ENCODE measurements at places on chromosomes 16 and 17.

DNA sequence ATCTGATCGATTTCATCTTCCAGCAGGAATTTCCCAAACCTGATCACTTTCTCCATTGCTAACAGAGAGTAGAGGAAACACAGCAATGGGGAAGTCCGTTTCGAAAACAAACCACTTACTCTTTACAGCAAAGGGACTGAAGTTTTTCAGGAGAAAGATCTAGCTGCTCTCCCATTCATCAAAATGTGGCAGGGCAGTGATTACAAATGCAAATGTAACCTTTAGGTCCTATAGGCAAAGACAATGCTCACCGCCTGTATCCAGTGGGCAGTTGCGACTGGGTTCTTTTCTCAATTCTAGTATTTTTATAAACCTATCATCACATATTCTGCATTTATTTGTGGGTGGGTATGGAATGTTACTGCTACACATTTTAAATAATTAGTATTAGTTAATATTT is 218.0 kb upstream of the ZFHX3 start:
- no peak for DNase-seq

DNA sequence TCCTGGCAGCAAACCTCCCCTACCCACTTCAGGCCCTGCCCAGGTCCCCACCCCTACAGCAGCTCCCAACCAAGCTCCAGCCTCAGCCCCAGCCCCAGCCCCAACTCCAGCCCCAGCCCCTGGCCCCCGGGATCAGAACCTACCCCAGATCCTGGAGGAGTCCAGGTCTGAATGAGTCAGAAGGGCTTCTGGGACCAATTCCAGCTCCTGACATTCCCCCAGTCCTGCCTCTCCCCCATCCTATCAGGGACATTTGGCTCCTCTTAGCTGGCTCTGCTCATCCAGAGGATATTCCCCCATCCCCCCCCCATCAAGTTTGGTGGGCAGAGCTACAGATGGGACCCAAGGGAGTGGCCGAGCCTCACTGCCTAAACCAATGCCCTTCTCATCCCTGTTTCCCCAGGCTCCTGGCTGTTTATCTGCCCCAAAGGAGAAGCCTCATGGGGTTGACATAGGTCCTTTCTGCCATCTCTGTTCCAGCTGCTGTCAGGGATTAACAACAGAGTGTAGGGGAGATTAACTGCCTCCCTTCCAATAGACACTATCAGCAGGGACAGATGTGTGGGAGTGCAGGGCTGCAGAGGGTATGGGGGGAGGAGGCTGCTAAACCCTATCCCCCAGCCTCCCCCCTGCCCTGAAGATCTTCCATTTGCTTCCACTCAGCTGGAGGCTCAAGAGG is 16.5 kb downstream of the CNTNAP1 start:
- DNase-seq = no peak

- no peak for DNase-seq
Measured at GRCh38 chr17:75010683-75011400, 1.6 kb upstream of the MRPL58 start.

DNA sequence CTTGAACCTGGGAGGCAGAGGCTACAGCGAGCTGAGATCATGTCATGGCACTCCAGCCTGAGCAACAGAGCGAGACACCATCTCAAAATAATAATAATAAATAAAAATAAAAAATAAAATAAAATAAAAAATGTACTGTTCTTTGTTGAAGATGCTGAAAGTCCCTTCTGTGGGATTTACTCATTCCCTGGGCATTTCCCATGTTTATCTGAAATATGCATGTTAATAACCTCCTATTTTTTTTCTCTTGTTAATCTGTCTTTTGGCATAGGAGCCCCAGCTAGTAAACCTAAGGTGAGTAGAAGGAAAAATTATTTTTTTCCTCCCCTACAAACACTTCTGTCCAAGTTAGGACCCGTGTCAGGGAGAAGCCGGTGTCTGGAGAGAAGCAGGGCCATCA is 34.4 kb downstream of the TMEM92 start:
- DNase-seq = no peak

- DNase-seq = peak; percentile 56
Measured at GRCh38 chr16:56423584-56424403, 1.6 kb downstream of the AMFR start.

DNA sequence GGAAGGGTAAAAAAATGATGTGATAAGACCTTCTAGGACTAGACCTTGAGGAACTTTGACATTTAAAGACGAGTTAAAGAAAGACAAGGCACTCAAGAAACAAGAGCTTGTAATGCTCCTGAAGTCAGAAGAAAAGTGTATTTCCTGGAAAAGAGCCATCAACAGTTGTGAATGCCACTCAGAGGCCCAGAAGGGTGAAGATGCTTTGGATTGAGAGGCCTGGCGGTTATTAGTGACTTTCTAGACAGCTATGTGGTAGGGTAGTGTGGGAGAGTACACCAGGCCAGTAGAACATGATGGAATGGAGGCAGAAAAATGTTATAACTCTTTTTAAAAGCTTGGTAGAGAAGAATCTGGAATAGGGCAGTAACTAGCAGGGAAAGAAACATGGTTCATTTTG is 34.1 kb upstream of the ANKFN1 start:
- no peak for DNase-seq

GRCh38 chr17:75983501-75984181 is 4.6 kb downstream of the TEN1 start:
- no peak for DNase-seq

GRCh38 chr16:75065521-75066149 is 50.9 kb downstream of the LDHD start:
- no peak for DNase-seq

DNA sequence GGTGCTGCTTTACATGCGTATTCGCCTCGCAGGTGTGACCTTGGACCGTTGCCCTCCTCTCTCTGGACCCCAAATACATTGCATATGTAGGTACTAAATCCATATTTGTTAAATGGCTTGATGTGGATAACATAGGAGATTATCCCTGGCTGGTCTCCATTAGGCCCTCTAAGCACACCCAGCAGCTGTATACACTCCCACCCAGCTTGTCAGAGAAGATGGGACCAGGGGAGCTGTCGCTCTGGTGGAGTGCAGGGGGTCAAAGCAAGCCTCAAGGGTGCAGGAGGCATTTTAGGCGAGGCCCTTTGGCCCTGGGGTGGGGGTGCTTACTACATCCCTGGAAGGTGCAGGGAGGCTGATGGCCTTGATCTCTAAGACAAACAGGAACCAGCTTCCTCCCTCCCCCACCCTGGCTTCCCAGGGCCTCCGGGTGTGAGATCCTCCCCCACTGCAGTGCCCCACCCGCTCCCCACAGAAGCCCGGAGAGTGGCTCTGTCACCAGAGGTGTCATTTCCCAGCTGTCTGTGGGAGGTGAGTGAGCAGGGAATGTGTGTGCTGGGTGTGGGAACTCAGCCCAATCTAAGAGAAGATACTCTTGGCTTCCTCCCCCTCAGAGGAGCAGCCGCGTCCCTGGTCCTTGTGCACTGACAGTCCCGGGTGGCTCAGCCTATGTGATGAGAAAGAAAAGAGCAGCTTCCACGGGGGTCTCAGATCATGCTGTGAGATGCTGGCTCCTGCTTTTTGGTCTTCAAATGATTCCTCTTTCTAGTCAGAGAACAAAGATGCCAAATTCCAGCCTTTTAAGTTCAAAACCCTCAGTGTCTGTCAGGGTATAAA is 1.4 kb upstream of the VAMP2 start:
- DNase-seq = peak; percentile 37

DNA sequence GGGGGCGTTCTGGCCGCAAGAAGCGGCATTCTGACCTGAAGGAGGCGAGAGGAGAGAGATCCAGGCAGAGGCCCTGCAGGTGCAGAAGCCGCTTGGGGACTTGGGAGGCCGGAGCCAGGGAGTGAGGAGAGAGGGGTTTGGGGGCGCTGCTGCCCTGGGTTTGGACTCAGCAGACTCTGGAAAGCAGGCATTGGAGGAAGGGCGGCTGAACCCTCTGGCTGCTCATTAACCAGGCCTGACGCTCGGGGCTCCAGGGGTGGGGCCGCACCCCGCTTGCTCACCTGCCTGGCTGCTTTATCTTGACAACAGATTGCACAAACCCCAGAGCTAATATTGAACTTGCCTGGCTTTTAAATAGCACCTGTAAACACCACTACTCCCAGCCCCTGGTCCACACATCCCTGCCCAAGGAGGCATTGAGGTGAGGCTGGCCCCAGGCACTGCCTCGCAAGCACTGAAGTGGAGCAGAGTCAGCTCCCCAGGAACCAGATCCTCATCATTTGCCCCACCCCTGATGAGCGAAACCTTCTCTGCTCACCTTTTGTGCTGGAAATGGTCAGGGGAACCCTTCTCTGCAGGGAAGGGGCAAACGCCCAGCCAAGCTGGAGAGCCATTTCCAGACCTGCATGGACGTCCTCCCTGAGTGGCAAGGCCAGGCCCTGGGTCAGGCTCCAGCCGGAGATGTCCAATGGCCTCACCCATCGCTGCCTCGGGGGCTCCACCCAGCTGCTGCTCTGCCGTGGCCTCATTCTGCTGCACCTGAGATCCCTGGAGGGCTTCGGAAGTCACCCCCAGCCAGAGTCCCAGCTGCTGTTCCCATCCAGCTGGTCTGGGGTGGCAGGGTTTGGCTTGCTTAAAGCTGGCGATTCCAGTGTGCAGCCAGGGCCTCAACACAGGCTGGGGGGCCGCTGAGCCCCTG is 190.2 kb upstream of the GSE1 start:
- no peak for DNase-seq

GRCh38 chr17:57373756-57374155 is 117.4 kb downstream of the MSI2 start:
- DNase-seq = no peak

DNA sequence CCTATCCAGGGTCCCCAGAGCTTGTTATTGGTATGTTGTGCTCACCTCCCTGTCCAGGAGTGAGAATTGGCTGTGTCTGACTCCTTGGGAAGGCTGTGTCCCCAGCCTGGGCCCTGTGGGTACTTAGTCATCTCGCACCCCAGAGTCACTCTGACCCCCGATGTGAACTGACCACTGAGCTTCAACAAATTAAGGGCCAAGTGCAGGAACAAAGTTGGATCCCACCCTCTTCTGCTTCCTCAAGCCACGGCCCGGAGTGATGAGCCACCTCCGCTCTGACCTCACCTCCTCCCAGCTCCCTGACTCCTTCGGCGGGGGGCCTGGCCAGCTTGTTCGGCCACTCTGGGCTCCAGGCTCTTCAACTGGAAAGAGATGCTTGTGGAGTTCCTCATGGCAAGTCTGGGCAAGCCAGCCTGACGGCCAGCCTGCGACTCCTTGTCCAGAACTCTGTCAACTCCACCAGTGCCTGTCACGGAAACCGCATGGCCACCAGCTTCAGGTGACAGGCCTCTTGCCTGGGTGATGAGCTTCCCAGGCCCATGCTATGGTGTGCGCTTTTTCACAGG is 22.3 kb upstream of the MPRIP start:
- no peak for DNase-seq
